ENCODE measurements at places on chromosomes 7 and 10.

- DNase-seq, result peak; percentile 32
Observed at GRCh38 chr7:38463277-38464225, 167.6 kb downstream of the AMPH start.

DNA sequence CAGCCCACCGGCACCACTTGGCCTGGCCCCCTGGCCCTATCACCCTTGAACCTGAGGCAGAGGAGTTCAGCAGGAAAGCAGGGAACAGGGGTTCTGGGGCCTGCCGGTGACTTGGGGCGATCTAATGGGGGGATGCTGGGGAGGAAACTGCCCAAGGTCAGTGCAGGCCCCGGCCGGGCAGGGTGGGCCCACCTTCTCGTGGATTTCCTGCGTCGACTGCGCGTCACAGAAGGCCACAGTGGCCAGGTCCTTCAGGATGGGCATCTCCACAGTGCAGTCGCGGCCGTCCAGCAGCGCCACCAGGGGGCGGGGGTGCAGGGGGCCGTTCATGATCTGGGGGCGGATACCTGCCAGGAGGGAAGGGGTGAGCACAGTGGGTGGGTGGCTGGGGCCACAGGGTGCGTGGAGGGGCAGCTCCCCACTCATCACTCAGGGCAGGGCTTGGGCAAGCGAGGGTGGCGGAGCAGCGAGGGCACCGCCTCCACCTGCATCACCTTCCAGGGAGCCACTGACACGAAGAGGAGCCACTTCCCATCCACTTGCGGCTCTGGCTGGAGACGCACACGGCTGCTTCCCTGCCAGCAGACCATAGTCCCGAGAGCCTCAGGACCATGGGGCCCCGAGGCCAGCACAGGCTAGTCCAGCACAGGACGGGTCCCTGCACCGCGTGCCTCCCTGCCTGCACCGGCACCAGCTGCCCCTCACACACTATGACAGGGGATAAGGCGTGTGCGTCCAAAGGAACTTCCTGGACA is 61.4 kb downstream of the ZRANB1 start:
- no peak for DNase-seq

- no peak for DNase-seq
Observed at GRCh38 chr7:19091550-19092200, 25.8 kb downstream of the TWIST1 start.

DNA sequence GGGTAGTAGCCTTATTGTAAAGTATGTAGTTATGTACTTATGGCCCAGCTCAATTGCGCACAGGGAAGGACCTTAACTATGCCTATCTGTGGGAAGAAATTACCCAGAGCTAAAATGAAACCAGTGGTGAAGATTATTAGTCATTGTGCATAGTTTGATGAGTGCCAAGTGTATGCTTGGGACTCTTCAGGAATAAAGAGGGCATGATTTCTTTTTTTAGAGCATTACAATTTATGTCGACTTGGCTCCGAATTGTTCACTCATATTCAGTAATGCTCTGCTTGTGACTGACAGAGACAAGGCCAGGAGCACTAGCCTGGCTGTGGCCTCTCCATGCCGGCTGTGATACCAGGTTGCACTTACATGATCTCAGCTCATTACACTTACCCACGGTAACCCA is 269.5 kb downstream of the TRIL start:
- peak; percentile 36 for DNase-seq

DNA sequence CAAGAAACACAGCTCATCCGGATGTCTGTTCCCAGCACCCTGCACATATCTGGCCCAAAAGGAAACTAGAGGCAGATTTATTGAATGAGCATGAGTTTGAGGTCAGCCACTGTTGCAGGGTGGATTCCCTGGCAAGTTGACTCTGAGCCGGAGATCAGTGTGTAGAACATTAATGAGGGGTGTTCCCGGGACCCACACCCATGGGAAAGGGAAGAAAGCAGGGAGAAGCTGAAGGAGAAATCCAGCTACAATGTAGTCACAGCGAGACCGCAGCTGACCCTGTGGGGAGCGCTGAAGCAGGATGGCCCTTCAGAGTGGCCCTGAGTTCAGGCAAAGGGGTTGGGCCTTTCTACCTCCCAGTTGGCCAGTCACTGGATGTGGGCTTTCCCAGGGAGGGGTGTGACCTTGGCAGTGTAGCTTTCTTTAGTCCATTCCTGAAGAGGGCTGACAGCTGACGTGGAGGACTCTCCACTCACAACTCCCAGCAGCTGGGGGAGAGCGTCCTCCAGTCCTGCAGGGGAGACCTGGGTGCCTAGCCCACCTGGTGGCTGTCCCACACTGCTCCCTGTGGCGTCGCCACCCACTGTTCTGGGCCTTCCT is 324.2 kb upstream of the ZMIZ1 start:
- no peak for DNase-seq

DNA sequence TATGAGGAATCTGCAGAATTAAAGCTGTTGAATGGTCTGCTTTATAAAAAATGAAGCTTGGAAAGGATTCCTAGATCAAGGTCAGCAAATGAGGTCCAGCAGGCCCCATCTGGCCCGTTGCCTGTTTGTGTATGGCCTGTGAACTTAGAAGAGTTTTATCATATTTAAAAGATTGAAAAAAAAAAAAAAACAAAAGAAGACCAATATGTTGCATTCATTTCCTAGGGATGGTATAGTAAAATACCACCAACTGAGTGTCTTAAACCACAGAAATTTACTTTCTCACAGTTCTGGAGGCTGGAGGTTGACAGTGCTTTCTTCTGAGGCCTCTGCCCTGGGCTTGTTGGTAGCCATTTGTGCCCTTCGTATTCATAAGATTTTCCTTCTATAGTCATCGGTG is 109.2 kb downstream of the PPP1R3A start:
- no peak for DNase-seq

DNA sequence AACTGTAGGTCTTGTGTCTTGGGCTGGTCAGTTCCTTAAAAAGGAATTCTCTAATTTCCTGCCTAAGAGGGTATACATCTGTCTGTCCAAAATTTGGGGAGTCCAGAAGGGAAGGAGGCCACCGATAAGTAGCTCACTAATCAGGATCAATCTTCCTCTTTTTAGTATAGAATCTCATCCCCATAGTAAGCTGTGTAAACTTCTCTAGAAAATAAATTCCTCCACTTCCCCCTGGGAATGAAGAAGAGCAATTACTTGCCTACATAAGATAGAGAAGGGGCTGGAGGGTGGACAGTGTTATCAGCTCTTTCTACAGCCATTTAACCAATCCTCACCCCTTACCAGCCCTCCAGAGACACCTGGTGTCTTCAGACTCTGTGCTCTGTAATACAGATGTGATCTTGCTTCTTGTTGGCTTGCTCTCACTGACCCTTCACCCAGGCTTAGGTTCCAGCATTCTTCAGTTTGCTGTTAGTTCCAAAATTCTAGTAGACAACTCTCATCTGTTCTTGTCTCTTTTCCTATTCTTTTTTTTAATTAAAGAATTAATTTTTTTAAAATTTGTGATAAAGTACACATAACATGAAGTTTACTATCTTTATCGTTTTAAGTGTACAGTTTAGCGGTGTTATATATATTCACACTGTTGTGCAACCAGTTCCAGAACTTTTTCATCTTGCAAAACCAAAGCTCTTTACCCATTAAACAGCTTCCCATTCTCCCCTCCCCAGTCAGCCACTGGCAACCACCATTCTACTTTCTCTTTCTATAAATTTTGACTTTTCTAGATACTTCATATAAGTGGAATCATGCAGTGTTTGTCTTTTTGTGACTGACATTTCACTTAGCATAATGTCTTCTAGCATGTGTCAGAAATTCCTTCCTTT is 6.5 kb upstream of the PRKAR2B start:
- no peak for DNase-seq
